ENCODE measurements at places on chromosomes 12 and 14.

DNA sequence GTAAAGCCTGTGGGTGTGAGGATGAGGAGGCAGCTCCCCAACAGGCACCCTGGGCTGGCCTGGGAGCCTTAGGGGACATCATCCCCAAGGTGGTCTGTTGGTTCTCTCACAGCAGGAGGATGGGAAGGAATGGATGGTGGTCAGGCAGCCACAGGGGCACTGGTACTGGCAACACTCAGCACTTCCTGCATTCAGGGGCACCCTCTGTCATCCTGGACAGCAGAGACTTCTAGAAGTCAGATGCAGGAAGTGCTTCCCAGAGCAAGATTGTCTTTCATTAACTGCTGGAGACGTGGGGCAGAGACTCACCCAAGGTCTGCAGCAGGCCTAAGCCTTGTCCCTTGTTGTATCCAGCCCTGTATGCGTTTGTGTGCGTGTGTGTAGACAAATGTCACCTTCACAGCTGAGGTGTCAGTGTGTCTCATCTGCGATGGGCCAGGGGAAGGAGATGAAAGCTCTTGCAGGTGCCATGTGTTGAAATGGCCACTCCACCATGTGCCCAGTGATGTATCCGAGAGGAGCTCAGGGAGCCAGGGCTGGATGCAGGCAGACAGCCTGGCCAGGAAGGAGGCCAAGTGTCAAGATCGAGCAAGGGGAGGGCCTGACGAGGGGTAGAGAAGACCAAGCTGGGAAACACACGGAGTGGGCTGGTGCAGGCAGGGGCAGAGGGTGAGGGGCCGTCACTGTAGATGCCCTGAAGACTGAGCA, 85.1 kb downstream of the PITPNM2 start:
- DNase-seq, result no peak

DNA sequence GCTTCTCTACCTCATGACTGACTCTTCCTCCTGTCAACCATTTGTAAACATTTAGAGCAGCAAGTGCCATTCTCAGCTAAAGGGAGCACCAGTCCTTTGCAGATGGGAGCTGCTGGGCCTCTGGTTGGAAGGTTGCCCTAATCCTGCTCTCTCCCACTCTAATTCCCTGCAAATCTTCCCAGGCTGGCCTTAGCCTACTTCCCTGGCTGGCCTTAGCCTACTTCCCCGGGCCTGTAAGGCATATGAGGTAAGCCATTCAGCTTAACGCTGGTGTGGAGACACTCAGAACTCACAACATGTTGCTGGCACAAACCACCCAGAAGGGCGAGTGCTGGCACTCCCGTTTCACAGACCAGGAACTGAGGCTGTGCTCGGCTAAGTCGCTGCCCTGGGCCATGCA, 69.0 kb downstream of the CPSF2 start:
- no peak for DNase-seq

GRCh38 chr14:60353420-60353819, 104.4 kb downstream of the PPM1A start:
- no peak for DNase-seq

GRCh38 chr12:57603815-57604453, 690 bp upstream of the DTX3 start:
- no peak for DNase-seq

- no peak for DNase-seq
These were observed 179.6 kb downstream of the TMEM117 start for GRCh38 chr12:44015333-44015941.

DNA sequence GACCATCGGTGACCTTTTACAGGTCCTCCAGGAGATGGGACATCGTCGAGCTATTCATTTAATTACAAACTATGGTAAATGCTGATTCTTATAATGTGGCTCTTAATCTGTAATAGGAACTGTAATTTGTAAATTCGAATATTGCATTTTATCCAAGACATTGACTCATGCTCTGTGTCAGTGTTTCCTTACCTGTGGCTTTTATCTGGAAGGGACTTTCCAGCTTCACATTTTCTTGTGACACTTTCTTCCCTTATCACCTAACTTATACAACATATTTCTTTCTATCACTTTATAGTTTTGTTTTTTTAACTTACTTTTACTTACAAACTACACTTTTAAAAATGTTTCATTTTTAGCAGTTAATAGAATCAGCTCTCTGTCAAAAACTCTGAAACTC, 14.8 kb downstream of the IRAK3 start:
- no peak for DNase-seq

DNA sequence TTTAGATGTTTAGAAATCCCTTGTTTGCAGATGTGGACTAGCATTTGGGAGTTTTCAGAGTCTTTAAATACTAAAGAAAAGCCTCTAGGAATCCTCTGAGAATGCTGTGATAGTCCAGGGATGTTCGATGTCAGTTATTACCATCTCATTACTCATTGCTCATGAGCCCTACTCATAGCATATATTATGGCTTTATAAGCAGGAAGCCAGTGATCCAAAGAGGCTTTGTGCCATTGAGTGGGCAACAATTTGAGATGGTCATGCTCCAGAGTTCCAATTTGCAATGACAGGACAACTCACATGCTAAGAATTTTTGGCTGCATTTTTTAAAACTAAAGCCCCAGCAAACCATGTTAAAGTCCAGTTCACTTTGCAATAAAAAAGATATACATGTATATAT, 163.0 kb downstream of the OTOGL start:
- DNase-seq, result no peak

DNA sequence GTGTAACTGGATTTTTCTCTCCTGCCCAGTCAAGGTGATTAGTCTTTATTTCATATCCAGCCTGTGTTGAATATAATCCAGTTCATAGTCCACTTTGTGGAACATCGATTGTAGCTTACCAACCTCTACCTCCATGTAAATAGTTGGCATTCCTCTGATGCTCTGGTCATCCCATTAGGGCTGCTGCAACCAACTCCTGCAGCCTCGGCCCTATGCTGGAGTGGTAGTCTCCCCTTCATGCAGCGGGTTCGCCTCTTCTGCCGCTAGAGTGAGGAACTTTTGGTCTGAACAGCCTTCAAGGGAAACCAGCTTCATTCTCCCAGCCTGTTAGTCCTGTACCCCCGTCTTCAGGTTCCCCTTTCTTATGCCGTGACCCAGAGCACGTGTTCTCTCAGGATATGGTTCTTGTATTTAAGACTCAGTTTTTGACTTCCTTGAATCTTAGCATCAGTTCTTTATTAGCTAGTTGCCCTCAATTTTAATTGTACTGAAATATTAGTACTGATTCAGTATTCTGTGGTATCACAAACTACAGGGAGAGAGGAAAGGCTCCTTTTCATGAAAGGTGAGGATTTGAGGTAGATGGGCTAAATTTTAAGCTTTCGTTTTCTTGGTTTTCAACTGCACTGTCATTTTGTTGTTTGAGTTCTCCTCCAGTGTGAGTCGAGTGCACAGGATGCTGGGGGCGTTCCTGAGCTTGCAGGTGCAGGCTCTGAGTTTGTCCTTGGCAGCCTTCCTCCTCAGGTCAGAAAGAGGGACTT, 33.2 kb downstream of the ZNF664 start:
- DNase-seq, result no peak

GRCh38 chr12:49972641-49973360, at the start of gene AQP6:
Gene AQP6, plus strand, starts transcription at chr12:49972947. Its CDS starts 227 bp downstream, at chr12:49973174.
- no peak for DNase-seq

DNA sequence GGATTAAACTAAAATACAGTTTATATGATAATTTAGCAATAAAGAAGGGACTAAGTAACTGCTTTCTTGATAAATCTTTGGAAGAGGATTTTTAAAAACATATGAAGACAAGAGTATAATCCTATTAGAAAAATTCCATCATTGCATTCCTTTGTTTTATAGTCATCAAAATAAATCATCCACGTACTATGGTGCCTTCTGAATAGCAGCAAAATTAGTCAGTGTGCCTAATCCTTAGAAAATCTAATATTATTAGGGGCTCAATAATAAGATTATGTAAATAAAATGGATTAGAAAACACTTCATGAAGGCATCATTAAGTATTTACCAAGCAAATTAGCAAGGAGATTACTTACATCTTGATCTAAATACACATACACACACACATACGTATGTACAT, 102.1 kb downstream of the KCNH5 start:
- no peak for DNase-seq

DNA sequence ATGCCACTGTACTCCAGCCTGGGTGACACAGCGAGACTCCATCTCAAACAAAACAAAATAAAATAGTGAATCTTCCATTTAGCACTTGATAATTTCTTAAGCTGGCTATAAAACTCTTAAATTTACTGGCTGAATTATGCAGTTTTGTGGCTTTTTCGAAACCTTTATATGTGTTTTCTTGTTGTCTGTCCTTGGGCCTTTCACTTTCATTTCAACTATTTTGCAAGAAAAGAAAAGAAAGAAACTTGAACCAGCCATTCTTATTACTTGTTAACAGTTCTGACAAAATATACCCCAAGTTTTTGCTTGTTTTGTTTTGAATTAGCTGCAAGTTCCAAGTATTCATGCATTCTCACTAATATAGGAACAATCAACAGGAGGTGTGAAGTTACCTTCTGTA, 42.8 kb downstream of the PRICKLE1 start:
- DNase-seq, result no peak

GRCh38 chr12:126431767-126432166, 1366.5 kb downstream of the AACS start:
- no peak for DNase-seq
